ENCODE measurements at places on chromosomes 11 and 22.

- no peak for DNase-seq
Observed at GRCh38 chr11:74185285-74185684, 14.2 kb downstream of the PPME1 start.

DNA sequence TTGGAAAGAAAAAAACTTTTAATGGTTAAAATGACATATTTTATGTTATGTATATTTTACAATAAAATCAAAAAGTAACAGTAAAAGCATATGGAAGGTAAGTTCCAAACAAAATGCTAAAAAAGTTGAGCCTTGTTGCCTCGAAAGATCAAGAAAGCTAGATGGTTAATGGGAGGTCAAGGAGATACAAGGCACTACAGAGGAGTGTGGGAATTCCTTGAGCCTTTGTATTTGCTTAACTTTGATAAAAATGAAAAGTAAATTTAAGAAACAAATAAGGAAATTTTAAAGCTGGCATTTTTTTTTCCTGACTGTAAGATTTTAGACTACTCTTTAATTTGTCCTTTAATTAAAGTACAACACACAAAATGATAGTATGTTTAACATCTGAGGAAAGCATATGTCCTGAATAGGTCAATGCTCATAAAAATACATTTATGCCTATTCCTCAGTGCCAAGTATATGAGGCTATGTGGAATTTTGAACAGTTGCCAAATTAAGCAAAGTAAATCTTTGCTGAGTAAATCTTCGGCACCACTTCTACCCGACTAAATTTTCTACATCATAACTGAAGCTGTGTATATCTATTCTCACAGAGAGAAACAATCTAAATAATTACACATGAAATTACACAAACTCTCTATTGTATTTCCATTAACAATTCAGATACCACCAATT, 108.8 kb downstream of the TTC28 start:
- DNase-seq = peak; percentile 15

GRCh38 chr11:78138291-78138690, 1.1 kb downstream of the ALG8 start:
- DNase-seq = no peak

DNA sequence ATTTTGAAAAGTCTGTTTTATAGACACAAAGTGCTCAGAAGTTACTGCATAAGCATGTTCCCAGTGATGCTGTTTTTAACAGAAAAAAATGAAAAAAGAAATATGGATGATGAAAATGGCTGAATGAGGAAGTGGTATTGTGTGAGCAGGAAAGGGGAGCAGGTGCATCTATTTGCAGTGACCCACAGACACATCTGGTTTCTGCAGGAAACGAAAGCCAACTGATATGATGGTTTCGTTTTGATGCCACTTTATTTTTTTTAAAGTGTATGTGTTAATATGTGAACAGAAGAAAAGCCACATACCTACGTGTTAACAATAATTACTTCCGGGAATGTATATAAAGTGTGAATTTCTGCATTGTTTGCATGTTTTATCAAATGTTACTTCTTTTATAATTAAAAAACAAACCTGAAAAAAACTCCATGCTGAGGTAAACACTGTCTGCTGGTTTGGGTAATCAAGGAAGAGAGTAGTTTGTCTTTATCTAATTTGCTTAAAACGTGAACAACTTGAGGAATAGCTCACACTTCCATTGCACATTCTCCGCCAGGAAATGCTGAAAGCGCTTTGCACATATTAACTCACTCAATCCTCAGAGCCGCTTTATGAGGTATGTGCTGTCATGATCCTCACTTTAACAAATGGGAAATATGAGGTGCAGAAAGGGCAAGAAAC, 1335.9 kb downstream of the TBC1D22A start:
- DNase-seq = no peak

DNA sequence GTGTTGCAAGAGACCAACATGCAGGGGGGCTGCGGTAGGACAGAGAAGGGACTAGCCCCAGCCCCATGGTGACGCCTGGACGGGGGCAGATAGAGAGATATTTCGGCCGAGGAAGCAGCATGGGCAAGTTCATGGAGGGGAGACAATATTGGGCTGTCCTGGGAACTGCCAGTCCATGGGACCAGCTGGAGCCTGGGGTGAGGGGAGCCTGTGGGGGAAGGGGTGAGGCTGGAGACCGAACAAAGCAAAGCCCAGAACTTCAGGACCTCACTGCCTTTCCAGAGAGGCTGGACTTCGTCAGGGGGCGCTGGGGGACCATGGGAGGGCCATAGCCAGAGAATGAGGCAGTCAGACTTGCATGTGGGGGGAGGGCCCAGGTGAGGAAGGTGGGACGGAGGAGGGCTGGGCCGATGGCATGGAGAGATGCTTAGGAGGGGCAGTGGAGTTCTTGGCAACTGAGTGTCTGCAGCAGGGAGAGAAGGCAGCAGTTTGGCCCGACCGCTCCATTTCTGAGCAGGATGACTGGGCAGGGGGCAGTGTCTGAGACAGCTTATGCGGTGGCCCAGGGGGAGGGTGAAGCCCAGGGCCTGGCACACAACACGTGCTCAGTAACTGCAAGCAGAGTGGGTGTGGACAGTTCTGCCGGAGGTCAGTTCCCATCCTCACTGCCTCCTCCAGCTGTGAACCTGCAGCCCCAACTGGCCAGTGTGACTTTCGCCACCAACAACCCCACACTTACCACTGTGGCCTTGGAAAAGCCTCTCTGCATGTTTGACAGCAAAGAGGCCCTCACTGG, 712 bp downstream of the UPK3A start:
- DNase-seq = no peak

GRCh38 chr11:130719220-130719915, 196.9 kb downstream of the SNX19 start:
- peak; percentile 73 for DNase-seq

GRCh38 chr11:2138068-2138430, 1.1 kb downstream of the IGF2 start:
- DNase-seq = no peak

DNA sequence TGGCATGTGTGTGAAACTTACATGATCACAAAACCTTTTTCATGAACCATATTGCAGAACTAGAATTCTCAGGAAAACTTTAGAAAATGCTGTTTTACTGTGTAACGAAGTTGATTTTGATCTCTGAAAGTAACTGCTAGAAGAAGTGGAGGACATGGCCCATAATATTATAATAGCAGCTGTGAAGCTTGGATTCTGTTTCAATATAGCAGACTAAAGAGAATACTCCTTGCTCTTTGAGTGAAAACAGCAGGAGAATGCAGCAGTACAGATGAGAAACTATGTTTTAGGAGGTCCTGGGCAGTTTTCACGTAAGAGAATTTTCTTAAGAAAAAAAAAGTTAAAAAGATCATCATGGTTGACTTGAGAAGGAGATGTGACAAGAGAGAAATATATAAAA, 76.7 kb upstream of the POU2AF2 start:
- no peak for DNase-seq

DNA sequence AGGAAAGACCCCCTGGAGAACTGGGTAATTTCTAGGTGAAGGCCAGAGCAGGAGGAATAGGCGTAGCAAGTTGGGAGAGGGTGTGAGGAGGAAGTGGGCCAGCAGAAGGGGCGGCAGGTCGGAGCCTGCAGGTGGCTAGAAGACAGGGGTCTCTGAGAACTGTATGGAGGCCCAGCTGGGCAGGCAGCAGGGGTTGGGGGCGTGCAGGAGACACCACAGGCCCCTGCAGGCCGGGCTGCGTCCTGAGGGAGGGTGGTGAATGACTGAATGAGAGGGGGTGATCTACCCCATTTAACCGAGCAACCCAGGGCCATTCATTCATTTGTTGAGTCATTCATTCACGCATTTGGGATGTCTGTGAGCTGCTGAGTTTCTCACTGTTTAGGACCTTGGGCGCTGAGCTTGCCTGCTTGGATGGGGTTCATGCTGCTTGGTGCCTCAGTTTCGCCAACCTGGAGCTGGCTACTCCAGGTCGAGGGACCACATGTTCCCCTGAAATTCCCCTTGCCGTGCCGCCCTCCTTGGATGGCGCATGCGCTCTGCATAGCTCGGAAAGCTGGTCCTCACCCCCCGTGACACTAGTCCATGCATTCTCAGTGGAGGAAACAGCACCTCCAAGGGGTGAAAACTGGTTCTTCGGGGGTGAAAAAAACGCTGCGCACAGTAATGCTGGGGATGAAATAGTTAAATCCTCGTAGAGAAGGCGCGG, 15.6 kb downstream of the MPPED1 start:
- DNase-seq = no peak

DNA sequence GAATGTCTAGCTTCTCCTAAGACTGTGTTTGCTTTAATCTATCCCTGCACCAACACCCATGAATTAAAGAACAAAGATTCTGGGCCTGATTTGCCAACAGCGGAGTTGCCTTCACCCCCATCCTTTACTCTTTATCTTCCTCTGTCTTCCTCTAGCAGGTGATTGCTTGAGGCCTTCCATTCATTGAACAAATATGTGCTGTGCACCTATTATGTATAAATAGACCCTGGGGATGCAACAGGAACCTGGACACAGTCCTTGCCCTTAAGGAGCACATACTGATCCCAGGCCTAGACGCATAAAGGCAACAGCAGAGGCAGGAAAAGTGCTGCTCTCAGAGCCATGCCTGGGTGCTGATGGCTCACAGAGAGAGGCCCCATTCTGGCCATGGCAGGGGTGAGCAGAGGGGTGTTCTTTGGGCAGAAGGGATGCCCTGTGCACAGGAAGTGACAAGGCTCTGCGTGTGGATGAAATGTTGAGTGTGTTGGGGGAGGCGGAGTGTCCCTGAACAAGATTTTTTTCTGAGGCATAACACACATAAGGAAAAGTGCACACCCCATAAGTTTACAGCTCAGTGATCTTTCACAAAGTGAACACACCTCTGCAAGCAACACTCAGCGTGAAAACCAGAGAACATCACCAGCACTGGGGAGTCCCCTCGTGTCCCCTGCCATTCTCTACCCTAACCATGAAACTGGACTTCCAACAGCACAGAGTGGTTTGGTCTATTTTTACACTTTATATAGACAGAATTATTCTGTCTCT, 145.9 kb downstream of the GRIK4 start:
- no peak for DNase-seq

GRCh38 chr11:70763606-70764005, 365.3 kb downstream of the CTTN start:
- no peak for DNase-seq

DNA sequence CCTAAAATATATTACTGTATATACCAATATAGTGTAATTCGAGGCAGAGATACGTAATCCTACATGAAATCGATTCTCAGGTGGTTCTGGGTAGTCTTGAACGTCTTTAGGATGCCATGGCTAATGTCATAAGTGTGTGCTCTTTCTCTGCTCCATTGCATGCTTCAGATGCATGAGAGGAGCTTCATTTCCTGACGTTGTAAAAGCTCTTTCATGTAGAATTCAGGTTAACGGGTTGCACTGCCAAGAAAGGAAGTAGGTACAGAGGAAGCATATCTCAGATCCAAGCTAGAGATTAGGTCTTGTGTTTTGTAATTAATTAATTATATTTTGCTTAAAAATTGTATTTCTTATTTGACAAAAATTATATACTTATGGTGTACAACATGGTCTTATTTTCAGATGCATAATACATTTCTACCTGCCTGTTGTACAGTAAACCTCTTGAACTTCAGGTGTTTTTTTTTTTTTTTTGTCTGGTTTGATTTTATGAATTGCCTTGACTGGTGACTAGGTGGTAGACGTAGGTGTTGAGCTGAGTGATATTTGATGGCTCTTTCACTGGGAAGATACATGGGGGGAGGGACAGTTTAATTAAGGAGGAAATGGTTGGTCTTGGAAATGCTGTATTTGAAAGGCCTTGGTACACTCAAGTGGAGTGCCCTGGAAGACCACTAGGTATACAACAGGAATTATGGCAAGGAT, 9.3 kb downstream of the NUP50 start:
- DNase-seq = no peak

DNA sequence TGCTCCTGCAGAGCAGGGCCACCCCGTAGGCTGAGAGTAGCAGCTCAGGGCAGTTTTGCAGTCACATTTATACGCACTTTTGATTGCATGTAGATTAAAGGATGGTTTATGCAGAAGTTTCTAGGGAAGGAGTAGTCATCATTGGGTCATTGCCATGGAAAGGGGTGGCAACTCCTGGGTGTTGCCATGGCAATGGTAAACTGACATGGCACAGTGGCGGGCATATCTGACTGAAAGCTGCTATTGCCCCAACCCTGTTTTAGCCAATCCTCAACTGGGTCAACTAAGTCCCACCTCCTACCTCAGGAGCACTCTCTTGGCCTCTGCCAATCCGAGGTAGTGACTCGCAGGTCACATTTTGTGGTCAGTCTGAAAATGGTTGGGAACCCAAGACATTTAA, 2.4 kb upstream of the ARSA start:
- DNase-seq = no peak

DNA sequence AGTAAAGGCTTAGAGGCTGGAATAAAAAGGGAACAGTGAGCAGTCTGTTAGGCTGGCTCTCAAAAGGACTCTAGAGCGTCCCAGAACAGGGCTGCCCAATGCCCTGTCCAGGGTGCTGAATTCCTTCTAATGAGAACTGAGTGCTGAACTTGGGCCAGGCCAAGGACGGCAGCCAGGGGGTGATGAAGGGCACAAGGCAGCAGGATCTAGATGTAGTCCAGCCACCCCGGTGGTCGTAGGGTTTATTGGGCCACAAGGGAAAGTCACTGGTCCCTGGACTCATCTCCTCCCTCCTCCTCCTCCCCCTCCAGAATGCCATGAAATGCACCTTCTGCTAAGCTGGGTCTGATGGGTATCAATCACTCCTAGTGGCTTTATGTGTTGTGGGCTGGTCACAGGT, 19.2 kb downstream of the NPTXR start:
- DNase-seq = peak; percentile 85

- no peak for DNase-seq
Observed at GRCh38 chr11:121119440-121119839, 18.4 kb downstream of the TECTA start.

Data from fibroblast of pulmonary artery (primary cell).